SK-MEL-5 (cell line): ENCODE measurements at places on chromosomes 2 and 18.

DNA sequence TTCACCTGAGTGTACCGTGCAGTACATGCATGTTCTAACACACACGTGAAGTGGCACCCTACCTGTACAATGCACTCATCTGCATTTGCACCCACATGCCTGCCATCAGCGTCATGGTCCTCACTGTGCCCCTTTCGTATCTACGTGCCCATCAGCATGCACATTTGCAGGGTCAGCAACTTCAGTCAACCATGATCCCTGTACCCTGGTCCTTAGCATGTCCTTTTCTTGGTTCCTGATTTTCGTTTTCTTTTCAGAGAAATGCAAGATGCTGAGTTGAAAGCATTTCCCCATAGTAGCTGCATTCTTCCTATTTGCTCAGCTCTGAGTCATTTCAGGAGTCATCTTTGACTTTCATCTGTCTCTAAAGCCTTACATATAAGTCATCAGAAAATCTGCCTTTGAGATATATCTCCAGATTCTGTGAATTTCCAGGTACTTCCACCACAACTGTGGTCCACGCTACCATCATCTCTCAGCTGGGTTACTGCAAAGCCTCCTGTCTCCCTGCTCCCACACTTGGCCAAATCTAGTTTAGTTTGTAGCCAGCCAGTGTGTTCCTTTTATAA, 14.7 kb upstream of the PUM2 start:
- no peak for DNase-seq

- no peak for DNase-seq
These were observed 332.4 kb upstream of the KYNU start for GRCh38 chr2:142545036-142545435.

DNA sequence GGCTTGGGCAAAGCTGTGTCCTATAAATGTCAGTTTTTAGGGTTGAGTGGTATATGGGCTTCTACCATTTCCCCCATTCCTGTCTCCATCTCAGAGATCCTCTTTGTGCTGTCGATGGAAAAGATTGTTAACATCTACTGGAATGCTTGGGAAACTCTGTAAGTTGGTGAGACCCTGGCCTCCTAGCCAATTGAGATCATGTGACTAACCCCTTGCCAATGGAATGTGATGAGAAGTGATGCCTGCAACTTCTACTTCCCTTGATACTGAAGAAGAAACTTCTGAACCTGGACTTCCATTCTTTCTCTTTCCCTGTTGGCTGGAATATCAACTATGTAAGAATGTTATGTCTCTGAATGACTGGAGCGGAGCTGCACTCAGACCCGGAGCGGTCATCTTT, 14.5 kb downstream of the SLC39A10 start:
- no peak for DNase-seq

DNA sequence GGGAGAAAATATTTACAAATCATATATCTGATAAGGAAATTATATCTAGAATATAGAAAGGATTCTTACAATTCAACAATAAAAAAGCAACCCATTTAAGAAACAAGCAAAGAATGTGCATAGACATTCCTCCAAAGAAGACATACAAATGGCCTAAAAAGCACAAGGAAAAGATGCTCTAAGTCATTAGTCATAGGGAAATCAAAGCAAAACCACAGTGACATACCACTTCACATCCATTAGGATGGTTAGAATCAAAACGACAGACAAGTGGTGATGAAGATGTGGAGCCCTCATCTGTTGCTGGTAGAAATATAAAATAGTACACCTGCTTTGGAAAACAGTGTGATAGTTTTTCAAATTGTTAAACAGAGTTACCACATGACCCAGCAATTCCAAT, 48.2 kb downstream of the MAPRE2 start:
- no peak for DNase-seq

DNA sequence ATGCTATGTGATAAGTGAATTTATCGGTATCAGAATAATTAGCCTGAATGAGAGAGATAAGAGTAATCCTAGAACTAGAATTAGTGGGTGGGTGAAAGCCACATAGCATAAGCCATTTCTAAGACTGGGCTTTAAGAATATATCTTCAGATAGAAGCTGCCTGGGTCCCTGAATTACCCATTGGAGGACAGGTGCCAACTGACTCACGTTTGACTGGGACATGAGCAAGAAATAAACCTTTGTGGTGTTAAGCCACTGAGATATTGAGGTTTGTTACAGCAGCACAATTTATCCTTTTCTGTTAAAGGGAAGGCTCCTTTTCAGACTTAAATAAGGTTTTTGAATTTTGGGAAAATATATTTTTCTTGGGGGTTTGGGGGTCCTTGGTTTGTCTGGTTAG, 95.9 kb downstream of the POLE4 start:
- no peak for DNase-seq

DNA sequence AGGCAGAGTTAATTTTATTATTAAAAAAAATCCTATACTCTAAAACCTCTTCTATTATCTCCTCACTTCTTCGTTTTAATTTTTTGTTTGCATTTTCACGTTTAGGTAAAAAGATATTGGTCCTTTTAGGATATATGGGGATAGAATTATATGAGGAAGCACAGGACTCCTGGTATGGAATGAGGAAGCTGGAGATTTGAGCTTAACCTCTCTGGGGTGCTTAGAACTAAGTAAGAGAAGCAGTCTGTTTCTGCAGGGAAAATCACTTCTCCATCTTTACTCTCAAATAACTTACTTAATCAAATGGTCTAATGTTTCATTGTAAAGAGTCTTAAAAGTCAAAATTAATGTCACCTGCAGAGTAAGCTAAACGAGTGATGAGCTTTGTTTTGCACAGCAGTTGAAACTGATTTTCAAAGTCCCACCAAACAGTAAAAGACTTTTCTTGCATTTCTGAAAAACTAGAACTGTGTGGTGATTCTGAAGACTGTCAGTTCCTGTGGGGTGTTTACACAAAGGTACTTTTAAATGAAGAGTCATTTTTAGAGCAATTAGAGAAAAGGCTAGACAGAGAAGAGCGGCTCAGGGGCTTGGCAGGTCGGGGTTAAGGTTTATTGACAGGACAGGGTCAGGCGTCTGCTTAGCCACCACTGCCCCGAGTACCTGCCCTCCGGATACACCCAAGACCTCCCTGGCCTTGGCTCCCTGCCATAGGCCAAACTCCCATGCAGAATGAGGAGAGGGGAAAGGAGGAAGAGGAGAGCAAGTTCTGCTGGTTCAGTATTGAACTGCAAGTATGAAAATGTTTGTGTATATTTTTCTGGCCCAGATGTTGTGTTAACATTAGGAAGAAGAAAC, 21.6 kb downstream of the METAP1D start:
- peak; percentile 26 for DNase-seq

DNA sequence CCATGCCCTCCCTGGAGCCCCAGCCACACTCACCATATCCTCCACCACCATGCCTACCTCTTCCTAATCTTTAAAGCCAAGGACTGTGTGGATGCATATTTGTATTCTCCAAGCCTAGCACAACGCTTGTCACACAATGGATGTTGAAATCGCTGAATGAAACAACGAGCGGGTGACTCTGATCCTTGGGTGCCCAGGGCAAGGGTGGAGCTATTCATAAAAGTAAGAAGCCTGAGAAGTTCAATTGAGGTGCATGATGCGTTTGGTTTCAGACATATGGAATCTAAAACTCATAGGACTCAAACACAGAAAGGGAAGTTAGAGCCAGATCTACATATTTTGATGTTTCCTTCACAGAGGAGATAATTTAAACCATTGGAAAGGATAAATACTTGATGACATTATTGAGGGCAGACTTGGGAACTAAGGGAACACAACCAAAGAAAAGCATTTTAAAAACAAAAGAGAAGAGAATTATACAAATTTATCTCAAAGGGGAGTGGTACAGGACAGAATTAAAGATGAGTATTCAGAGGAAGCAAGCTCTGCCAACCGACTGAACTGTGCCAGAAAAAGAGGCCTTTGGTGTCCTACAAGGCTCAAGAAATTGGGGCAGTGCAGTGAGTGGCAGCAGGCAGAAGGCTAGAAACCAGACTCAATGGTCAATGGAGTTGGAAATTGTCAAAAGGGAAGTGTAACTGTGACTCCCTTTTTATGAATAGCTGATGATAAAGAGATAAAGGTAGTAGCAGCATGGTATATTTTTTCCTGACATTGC, 200.6 kb upstream of the NCKAP5 start:
- DNase-seq, result no peak

DNA sequence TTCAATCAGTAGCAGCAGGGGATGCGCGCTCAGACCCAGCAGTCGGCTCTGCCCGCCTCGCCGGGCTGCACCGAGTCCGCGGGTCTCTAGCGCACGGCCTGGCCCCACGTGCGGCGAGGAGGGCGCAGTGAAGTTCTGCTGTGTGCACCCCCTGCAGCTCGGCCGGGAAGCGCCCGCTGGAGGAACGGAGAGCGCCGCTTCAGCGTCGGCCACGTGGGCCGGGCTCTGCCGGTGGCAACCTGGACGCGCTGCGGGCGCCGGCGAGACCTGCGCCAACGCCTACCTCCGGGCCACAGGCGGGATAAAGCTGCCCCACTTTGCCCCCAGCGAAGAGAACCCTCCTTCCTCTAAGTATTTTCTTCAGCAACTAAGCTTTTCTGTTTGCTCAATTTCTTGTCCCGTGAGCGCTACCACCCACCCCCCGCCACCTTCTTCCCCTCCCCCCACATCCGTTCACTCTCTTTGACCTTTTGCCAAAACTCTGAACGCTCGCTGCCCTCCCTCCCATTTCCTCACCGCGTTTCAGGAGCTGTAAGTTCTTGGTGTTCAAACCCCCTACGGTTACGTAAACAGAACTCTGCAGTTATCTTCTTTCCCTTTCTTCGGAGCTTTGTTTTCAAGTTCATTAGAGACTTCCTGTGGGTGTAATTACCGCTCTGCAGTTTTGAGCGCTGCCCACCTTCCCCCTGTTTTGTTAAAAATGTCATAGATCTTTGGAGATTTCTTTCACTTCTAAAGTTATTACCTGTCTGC, 42.6 kb upstream of the EDAR start:
- no peak for DNase-seq
